HAP-1 (cell line): ENCODE measurements at places on chromosomes 5 and 9.

DNA sequence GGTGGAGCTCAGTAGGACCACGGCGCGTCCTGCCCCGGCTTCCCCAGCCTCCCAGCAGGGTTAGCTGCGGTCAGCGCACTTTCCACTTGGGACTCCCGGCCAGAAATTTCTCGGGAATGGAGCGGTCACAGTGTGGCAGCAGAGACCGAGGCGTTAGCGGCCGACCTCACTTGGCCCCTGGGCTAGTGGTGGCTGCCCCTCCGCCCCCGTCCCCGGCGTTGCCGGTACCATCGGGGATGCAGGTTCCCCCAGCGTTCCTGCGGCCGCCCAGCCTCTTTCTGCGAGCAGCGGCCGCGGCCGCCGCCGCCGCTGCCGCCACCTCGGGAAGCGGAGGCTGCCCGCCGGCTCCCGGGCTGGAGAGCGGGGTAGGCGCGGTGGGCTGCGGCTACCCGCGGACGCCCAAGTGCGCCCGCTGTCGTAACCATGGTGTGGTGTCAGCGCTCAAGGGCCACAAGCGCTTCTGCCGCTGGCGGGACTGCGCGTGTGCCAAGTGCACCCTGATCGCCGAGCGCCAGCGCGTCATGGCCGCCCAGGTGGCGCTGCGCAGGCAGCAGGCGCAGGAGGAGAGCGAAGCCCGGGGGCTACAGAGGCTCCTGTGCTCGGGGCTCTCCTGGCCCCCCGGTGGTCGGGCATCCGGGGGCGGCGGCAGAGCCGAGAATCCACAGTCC, 460 bp downstream of the DMRTA1 start:
- DNase-seq = peak; percentile 55

GRCh38 chr5:141508798-141509611, 20.1 kb downstream of the PCDHGC5 start:
- no peak for DNase-seq

- peak; percentile 65 for DNase-seq
Observed at GRCh38 chr9:127612939-127613582, 984 bp downstream of the STXBP1 start.

DNA sequence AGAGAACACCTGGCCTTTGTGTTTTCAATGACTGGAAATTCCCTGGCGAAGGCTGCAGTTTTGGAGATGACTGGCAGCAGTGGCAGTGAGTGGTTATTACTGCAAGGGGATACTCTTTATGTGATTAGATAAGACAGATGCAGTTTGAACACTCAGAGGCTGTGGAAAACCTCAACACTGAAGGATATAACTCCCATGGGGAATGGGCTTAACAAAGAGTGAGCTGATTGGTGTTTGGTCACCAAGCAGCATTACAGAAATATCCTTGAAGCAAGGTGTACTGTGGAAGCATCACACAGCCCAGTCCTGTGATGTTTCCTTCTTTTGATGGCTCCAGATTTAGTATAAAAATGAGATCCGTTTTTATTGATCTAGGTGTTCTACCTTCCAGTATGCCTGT, 490.7 kb upstream of the PTPRD start:
- no peak for DNase-seq

GRCh38 chr5:81420039-81420667, 26.2 kb upstream of the ACOT12 start:
- peak; percentile 70 for DNase-seq

GRCh38 chr9:107866711-107867311, 377.2 kb upstream of the KLF4 start:
- no peak for DNase-seq

DNA sequence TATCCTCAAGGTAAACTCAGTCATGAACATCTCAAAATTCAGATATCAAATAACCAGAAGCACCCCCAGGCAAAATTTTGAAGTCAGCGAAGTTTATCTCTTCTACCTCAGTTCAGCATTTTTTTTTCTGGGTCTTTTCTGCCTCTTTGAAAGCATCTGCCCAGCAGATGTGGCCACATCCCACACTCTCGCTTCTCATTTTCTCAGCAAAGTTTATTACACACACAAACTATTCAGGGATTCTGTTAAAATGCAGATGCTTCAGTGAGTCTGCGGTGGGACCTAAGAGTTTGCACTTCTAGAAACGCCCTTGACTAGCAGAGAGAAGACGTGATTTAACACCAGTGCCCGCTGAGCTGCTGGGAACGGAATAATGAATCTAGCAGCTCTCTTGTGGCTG, 19.3 kb downstream of the RASEF start:
- DNase-seq = no peak
